ENCODE measurements at places on chromosomes 6 and 20.

DNA sequence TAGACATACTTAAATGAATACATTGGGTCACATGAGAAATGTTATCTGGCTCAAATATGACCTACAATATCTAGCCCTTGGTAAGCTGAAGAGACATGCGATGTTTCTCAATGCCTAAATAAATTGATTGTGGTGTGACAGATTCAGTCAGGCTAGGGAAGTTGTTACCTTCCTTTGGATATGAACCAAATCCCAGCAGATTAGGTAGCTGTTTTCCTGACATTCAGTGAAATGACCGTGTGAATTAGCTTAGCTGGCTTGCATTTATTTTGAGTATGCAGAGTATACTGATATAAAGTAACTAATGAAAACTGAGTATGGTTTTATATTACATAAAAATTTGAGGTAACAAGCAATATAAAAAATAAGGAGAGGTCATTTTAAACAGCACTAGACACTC lies 288.2 kb downstream of the GJA1 start:
- DNase-seq: no peak

DNA sequence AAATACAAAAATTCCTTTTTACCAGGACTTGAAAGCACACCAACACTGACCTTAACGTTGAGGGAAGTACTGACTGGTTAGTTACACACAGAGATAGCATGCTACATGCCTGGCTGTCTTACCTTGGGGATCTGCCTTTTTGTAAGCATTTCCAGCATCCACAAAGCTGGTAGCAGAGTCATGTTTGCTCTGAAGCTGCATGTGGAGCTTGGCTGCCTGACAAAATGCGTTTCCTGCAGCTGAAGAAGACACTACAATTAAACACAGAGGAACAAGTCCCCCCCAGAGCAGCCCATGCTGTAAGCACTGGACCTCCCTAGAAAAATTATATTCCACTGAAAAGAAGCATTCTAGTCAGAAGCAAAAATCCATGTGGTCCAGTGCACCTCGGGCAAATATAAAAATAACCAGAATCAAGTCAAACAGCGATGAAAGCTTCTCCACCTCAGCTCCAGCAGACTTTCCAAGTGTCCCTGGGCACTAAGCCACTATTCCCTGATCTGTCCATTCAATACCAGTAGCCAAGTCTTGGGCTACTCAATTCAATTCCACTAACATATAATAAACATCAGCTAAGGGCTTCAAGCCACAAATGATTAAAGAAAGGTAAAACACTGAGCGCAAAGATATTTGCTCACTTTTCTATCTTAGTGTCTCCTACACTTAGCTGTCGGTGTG lies 24.2 kb downstream of the NAPB start:
- DNase-seq: no peak

DNA sequence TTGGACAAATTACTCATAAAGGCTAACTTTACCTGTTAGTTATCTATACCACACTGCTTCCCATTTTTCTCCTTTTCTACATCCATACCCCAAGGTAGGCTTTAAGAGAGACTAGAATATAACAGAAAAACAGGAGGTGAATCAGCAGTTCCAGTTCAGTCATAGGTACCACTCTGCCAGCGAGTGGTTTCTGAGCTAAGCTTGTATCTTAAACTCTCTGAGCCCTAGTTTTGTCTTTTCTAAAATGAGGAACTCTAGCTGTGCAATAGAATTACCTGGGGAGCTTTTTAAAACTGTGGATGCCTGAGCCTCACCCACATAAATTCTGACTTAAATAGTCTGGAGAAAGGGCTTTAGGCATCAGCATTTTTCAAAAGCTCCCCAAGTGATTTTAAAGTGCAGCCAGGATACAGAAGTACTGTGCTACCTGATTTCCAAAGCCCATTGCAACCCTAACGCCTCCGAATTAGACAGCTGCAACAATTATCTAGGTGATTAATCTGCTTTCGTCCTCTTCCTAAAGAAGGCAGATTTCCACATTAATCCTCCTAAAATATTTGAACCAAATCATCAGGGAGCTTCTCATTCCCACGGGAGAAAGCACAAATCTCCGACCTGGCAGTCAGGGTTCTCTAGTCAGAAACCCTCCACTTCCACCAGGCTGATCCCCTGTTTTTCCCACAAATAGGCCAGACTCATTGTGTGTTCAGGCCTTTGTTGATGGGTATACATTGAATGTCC lies 37.4 kb upstream of the RPL7L1 start:
- no peak for DNase-seq

DNA sequence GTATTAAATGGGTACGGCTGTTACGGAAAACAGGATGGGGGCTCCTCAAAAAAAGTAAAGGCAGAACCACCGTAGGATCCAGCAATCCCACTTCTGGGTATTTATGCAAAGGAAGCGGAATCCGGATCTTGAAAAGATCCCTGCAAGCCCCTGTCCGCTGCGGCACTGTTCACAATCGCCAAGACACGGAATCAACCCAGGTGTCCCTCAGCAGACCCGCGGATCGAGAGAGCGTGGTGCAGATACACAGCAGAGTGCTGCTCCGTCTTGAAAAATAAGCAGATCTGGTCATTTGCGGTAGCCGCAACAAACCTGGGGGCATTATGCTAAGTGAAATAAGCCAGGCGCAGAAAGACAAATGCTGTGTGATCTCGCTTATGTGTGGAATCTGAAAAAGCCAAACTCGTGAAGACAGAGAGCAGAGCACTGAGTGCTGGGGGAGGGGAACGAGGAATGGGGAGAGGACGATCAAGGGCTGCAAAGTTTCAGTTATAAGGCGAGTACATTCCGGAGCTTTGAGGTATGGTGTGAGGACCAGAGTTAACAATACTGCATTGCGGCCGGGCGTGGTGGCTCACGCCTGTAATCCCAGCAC lies 41.3 kb downstream of the NTSR1 start:
- DNase-seq: no peak

DNA sequence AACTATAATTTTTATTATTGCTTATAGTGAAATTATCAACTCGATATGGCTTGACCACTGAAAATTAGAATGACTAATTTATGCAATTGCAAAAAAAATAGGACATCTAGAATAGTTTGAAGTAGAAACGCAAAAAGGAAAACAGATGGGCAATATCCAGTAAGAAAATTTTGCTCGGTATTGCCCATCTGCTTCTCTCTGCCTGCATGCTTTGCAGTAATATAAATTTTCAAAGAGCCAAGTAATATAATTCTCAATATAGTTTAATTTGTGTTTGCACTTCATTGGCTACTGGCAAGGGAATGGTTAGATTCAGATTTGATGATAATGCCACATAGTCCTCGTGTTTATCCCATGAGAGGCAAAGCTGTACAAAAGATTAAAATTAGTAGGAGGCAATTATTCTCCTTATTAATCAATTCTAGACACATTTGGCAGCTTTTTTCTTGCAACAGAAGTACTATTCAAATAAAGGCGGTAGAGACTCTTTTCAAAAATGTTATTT lies 27.3 kb upstream of the LAMA2 start:
- no peak for DNase-seq

DNA sequence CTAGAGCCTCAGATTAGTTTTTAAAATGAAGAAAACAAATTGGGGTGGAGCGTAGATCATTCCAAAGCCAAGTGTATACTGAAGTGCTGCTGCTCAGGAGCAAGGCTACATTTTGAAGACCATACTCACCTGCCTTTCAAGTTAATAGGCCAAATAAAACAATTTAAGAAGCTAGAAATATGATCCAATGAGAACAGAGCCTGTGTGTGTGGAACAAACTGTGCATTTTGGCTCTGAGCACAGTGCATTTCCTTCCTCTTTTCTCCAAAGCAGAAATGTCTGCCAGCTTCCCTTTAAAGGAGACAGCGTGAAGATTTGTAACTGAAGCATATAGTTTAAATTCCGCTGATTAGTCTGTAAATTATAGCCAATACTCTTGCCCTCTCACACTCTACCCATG lies 3.2 kb upstream of the IFNGR1 start:
- DNase-seq: no peak

DNA sequence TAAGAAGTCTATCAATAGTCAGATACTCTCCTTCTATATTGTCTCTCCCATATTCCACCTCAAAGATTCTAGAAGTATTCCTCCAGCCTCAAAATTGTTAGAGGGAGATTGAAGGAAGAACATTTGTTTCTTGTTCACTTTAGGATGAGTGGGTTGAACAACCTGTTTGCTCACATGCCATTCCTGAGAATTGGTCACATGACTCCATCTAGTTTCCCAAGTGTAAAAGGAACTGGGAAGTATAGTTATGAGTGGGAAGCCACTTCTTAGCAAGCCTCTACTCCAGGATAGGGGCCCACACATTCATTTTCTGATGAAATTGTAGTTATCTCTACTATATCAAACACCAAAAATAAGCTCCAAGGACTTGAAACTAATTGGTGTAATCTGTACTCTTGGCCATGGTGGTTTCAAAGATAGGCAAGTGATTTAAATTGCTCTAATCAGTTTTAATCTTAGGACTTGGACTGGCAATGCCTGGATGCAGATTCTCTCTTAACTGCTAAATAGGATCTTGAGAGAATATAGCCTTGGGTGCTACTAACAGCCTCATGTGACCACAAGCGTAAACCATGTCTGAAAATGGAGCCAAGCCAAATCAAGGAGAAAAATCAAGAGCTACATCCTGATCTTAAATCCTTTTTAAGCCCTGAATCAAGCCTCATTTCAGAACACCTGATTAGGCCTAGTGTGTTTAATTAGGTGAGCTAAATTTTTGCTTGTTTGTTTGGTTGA lies 758.7 kb upstream of the MAN1A1 start:
- no peak for DNase-seq

GRCh38 chr20:16612706-16613105 lies 39.5 kb upstream of the KIF16B start:
- DNase-seq: no peak

DNA sequence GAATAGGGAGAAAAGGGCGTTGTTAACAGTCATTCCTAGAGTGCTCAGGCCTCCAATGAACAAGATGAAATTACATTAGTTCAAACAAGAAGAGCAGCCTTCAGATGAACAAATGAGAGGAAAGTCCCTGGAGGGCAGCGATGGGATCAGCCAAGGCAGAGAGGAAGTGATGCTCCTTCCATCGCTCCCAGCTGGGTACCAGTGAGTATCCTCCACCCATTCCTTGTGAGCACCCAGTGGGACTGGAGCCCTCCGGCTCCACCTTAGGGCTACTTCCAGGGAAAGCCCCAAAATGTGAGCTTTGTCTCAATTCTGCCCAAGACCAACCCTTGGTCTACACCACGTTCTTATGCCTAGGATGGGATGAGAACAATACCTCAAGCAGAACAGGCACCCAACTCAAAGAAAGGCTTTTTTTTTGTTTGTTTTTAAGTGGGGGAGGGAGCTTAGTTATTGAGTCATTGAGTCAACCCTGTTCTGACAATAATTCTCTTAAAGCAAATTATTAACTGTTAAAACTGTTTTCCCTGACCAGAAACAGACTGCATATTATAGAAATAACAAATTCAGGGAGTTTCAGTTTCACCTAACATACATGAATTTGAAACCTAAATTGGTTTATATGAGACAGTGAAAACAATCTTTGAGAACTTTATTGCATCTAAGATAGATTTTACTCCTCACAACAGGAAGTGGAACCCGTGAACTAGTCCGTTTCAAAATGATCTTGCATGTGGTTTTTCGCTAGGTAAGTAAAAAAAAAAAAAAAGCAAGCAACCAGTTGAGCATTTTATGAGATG lies 106.9 kb downstream of the IPCEF1 start:
- peak; percentile 52 for DNase-seq

DNA sequence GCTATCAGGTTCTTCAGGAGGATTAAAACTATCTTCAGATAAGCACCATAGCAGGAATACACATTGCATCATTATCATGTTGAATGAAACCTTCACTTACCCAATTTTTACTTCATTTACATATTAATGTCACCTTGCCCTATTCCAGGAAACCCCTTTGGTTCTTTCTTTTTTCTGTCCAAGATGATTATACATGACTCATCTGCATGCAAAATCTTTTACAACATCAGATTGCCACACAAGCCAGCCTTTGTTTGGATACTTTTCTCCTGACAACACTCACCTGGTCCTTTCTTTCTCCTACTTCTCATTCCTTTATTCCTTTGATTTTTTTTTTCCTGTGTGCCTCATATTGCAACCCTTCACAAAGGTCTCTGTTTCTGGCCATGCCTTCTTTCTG lies 200.5 kb upstream of the POU3F2 start:
- DNase-seq: no peak

- DNase-seq: no peak
Measured at GRCh38 chr20:41320976-41321375, 3.4 kb upstream of the ZHX3 start.

DNA sequence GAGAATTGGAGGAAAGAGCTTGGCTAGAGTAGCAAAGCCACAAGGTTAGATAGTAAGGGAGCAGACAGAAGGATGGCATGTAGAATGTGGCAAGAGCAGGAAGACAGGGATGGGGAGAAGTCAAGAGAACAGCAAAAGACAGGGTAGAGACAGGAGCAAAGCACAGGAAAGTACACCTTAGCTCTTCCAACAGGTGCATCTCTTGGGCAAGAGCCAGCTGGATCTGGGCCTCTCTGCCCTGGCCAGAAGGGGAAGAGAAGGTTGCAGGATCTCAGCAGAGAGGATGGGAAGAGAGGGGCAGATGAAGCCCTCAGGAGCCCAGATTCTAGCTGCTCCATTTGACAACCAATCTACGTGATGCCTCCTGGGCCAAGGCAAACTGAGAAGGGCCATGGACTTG lies 16.7 kb downstream of the SCUBE3 start:
- no peak for DNase-seq

DNA sequence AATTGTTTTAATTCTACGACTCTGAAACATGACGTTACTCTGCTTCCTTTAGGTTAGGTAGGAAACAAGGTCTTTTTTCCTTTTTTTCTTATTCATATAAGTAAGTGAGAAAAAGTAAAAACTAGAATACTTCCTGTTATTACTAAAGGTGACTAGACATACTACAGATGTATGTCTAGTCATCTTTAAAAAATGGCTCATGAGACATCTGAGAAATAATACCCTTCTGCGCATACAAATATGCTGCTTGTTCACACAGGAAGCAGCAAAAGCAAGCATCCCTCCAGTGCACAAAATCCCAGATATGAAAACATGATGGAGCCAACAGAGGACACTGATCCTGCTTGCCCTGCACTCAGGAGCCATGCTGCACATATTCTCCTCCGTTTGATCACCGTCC lies 699.1 kb downstream of the EPM2A start:
- DNase-seq: no peak

DNA sequence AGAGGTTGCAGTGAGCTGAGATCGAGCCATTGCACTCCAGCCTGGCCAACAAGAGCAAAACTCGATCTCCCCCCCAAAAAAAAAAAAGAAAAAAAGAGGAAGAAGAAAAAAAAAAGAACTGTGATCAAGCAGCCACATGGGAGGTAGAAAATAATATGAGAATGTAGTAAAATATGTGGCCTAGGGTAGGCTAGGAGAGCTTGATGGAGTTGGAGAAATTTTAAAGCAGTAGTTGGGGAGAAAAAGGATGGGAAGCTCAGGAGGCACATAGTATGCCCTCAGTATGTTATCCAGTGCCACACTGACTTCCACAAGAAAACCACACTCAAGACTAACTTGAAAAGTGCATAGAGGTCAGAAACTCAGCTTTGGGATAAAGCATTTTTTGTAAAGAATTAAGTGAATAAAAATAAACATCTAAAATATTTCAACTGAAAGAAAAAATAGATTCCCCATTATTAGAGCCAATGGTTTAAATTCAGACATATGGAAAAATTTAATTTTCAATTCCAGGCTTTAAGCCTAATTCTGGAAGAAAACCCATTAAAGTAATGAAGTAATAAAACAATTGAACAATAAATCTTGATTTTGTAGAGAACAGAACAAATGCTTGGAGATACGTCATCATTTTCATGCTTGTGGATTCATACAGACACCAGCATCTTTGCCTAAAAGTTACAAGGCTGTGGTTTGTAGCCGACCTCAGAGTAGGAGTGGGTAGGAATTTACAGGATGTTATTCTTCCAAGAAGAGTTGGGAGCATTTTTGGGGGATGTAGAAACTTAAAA lies 34.7 kb downstream of the PLEKHG1 start:
- DNase-seq: no peak

- DNase-seq: no peak
Measured at GRCh38 chr6:14695579-14695978, 550.3 kb upstream of the JARID2 start.
